Vagina (tissue), 2 donors: ENCODE measurements at places on chromosomes 6 and 20.

DNA sequence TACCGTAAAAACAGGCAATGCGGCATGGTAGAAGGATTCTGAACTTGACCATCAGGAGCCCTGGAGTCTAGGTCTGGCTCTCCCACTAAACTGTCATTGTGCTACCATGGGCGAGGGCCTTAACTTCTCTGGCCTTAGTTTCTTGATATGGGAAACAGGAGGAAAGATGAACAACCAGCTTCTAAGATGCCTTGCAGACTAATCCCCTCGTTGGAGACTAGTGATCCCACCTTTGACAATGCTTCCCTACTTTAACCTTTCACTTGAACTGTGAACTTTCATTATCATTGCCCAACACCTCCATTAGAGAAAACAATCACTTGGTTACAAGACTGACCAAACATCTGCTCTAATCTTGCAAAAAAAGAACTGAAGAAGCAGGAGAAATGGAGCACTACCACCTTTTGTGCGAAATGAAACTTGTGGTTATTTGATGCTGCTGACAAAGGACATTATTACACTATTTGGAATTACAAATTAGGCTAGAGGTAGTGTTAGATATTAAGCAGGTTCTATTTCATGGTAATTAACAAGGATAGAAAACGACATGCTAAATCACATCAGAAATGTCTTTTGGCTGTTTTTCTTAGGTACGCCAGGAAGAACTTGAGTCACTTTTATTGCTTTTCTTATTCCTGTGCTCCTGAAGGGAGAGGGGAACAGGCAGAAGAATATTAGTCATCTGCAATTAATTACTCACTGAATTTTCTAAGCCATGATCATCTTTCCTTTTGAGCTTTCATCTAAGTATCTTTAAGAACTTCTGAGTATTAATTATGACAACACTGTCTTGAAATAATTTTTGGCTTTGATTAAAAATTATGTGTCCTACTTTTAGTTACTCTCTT, 39.1 kb upstream of the ARHGAP18 start:
- peak overlapping the region; percentile 54 for H3K27ac ChIP-seq
- no peak for DNase-seq

GRCh38 chr6:144715344-144715743, 430.2 kb downstream of the UTRN start:
- no peak for DNase-seq
- peaks cover 17% of the 10 kb centered on the region for H3K4me1 ChIP-seq
- no peak overlapping the region for H3K4me3 ChIP-seq
- H3K27ac ChIP-seq = no peak overlapping the region
- H3K36me3 ChIP-seq = no peaks in the 10 kb centered on the region

DNA sequence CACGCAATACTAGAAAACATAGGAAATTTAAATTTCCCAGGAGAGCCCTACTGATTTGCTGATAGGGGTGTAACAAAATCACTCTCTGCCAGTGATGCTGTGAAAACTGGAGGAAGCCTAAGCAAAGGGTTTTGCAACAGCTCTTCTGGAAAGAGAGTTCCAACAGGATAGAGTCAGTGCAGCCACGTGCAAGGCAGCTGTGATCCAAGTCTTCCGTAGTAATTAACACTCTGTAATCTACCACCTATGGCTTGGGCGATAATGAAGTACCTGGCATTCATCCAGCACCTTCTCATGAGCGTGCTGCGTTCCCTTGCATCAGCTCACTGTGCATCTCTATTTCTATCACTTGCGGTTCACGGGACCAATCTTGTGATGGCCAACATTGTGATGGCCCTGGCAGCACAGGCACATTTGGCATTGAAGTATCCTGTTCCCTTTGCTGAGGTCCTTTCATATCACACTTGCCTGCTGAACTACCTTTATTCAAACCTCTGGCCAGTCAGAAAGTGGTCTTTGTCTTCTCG, 48.2 kb downstream of the IRF4 start:
- no peaks in the 10 kb centered on the region for H3K27me3 ChIP-seq
- H3K4me1 ChIP-seq = no peaks in the 10 kb centered on the region
- DNase-seq = no peak
- H3K4me3 ChIP-seq = no peak overlapping the region

- H3K27me3 ChIP-seq = no peaks in the 10 kb centered on the region
- H3K4me1 ChIP-seq = no peaks in the 10 kb centered on the region
- no peak for DNase-seq
These were observed 771.7 kb downstream of the EPHA7 start for GRCh38 chr6:92647630-92648029.

DNA sequence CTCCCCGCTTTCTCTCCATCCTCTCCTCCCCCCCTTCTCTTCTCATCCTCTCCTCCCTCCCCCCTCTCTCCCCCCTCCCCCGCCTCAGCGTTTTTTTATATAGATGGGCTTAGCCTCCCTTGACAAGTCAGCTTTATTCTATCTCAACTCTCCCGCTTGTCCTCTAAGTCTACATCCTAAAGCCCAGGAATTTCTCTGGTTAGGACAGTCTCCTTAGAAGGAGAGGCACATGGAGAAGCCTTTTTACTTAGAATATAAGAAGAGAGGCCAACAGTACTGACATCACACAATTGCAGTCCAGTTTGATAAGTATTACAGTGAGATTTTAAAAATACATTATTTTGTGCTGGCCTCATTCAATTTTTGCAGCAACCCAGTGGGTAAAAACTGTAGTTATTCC, 83.5 kb downstream of the LYRM2 start:
- DNase-seq = no peak
- no peaks in the 10 kb centered on the region for H3K36me3 ChIP-seq
- H3K4me1 ChIP-seq = no peaks in the 10 kb centered on the region
- H3K27ac ChIP-seq = no peak overlapping the region
- H3K4me3 ChIP-seq = no peak overlapping the region

GRCh38 chr6:54907355-54907754, 60.8 kb downstream of the FAM83B start:
- no peak for DNase-seq
- no peaks in the 10 kb centered on the region for H3K4me1 ChIP-seq
- H3K27ac ChIP-seq = no peak overlapping the region
- H3K27me3 ChIP-seq = no peaks in the 10 kb centered on the region
- H3K36me3 ChIP-seq = no peaks in the 10 kb centered on the region

DNA sequence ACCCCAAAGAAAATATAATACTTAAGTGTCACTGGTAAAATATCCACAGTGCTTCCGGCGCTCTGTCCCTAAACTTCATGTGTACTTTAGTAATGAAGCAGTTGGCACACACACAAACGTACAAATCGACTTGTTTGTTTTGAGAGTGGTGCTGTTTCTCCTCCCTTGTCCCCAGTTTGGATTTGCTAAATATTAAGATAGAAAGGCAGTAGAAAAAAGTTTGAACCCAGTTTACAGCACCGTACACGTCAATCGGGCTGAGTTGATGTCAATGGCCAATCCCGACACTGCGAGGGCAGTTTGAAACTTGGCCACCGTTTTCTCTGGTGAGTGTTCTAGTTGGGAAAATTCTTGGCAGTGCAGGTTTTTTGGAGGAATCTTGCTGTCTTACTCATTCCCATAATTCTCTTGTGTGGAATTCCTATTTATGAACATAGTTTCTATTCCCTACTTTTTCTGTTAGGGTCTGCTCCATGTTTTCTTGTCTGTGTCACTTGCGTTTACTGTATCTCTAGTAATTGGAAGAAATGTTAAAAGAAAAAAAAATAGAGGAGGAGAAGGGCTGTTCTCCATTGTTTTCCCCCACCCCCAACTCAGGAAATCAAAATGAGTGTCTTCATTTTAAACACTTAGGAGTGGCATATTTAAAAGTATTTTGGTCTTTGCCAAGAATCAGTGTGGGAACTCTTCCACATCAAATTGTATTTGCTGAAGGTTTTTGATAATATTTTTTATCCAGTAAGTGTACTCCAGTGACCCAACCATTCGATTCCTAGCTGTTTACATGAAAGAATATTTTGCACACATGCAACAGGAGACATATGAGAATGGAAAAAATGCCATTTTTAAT, 72.3 kb downstream of the OR2B2 start:
- no peak for DNase-seq
- H3K27ac ChIP-seq = no peak overlapping the region
- peaks cover 32% of the 10 kb centered on the region for H3K4me1 ChIP-seq
- peak overlapping the region; percentile 84 for H3K4me3 ChIP-seq
- no peaks in the 10 kb centered on the region for H3K27me3 ChIP-seq

DNA sequence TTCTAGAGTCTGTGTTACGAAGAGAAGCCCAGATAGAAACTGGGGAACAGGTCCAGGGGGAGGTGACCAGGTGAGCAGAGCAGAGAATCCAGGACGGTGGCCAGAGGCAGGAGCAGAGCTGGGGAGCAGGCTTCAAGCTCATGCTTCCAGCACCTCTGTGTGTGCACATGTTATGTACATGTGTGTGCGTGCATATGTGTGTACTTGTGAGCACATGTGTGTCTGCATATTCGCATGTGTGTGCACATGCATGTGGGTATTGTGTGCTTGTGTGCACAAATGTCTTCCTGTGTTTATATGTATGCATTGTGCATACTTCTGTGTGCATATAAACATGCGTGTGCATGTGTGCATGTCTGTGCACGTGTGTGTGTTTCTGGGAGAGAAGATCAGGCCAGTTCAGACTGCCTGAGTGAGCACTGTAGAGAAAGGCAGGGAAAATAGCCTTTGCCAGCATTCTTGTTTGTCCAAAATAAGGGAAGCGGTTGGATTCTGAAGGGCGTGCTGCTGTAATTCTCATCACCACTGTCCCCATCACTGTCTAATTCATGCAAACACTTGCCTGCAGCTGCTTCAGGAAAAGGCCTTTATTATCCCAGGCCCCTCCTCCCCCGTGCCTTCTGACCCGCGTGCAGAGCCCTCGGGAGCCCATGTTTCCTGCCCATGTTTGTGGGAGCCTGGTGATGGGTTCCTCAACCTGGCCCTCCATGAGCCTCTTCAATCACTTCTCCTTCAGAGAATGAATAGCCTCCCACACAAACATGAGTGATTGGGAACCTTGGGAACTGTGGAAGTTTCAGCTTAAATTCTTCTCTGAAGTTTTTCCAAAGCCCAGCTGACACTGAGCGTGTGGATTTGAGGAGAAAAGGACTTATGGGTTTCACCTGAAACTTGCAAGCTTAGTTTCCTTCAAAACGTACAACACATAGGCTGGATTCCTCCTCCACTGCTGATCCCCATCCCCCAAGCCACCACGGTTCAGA, 161.7 kb upstream of the AFDN start:
- no peaks in the 10 kb centered on the region for H3K36me3 ChIP-seq
- no peaks in the 10 kb centered on the region for H3K27me3 ChIP-seq
- no peak overlapping the region for H3K27ac ChIP-seq
- peaks cover 7% of the 10 kb centered on the region for H3K4me1 ChIP-seq

DNA sequence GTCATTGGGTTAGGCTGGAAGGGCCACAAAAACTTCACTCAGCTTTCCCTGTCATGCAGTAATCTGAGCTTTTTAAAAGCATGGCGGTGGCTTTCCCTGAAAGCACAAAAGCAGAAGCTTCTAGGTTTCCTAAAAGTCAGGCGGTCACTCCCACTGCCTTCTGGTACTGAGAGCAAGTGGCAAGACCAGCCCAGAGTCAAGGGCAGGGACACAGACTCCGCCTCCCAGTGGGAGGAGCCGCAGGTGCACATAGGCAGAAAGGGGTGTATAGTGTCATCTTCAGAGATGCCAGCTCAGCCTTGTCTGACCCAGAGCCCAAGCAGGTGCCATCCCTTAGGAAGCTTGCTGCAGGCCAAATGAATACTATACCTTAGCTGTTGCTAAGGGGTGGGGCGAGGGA, 18.0 kb upstream of the PACSIN1 start:
- DNase-seq = no peak
- no peaks in the 10 kb centered on the region for H3K27me3 ChIP-seq
- H3K4me3 ChIP-seq = no peak overlapping the region

DNA sequence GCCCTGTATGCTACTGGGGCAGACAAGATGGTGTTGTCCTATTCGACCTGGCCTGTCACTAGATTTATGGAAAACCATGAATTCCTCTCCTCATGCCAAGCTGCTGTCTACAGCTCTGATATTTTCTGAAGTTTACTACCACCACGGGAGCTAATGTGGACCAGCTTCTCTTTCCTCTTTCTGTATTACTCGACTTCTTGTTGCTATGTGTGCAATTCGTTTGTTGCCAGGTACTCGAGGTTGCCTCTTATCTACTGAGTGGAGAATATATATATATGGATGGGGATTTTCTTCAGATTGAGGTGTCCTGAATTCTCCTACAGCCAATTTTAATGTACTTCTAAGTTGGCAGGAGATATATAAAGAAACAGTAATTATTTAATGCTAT, 34.7 kb downstream of the MAN1A1 start:
- no peak overlapping the region for H3K27ac ChIP-seq
- H3K4me3 ChIP-seq = no peak overlapping the region
- H3K4me1 ChIP-seq = peaks cover 25% of the 10 kb centered on the region
- DNase-seq = no peak
- no peaks in the 10 kb centered on the region for H3K27me3 ChIP-seq

DNA sequence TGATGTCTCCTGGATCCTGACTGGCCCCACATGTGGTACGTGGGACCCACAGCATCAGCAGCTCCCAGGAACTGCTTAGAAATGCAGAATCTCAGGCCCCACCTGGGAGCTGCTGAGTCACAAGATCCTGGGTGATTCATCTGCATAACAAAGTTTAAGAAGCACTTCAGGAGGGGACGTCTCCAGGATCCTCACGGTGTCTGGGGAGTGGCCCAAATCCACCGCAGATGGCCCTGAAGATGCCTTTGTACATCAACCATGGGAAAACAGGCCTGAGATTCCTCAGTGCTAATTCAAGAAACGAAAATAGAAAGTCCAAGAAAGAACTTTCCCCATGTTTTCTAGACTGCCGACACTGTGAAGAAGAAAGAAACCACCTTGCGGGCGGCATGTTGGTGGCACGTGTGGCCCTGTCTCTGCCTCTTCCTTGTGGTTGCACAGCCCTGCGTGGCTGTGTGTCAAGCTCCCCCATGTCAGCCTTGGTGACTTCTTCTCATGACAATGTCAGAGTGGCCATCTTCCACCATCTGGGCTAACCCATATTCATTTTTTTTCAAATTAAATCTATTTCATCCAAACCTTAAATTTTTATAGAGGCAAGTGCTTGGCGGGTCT, 26.1 kb downstream of the RRBP1 start:
- no peaks in the 10 kb centered on the region for H3K27me3 ChIP-seq
- peak overlapping the region; percentile 1 for H3K27ac ChIP-seq
- H3K4me1 ChIP-seq = peaks cover 23% of the 10 kb centered on the region
- DNase-seq = no peak
- H3K4me3 ChIP-seq = no peak overlapping the region

DNA sequence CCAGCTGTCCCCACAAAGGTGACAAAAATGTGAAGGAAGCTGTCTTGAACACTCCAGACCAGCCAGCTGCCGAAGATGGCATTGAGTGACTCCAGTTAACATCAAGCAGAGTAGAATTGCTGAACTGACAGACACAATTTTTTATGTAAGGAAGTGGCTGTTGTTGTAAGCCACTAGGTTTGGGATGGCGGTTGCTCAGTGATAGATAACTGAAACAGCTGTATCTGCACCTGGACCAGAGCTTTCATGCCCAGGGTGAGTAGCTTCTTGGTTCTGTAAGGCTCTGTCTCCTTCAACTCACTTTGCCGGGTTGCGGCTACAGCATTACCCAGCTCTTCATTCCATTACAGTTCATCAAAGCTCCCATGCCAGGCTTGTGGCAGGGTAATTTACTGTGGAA, 49.7 kb upstream of the DDR1 start:
- DNase-seq = no peak
- H3K4me1 ChIP-seq = peaks cover 13% of the 10 kb centered on the region
- no peak overlapping the region for H3K4me3 ChIP-seq
- H3K27ac ChIP-seq = no peak overlapping the region

GRCh38 chr20:33833333-33833732, 22.2 kb downstream of the CHMP4B start:
- DNase-seq = no peak
- H3K4me1 ChIP-seq = peaks cover 81% of the 10 kb centered on the region
- no peaks in the 10 kb centered on the region for H3K27me3 ChIP-seq
